ENCODE measurements at places on chromosomes 4 and X.

DNA sequence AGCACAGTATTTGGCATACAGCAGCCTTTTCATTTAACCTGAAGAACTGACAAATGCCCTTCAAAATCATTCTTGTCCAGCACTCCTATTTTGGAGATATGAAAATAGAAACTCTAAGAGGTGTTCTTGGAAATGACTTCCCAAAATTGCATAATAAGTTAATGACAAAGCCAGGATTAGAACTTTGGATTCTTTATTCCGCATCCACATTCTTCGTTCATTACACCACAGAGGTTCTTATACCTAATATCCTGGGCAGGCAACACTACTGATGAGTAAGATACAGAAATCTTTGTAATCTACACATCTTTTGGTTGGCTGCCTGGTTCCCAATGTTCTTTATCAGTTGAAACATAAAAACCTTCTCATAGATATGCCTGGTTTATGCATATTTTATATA lies 5.9 kb downstream of the COL25A1 start:
- no peak for DNase-seq

DNA sequence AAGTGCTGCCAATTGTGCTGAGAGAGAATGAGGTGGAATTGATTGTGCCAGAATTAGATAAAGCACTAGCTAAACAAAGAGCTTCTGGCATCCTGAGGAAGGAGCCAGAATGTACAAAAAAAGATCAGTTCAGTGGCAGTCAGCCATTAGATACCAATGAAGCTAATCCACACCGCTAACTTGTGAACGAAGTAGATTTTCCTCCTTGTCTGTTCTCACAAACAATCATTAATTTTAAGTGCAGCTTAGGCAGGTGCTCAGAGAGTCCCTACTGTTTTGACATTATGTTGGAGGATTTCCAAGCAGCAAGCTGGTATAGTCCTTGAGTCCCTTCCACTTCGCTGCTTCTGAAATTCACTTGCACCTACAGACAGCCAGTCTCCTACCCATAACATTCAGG lies 617.4 kb downstream of the CENPC start:
- DNase-seq: no peak

- no peak for DNase-seq
These were observed 14.0 kb downstream of the OCIAD1 start for GRCh38 chr4:48844843-48845242.

- no peak for DNase-seq
These were observed 56.8 kb downstream of the PRRG1 start for GRCh38 chrX:37405956-37406355.

DNA sequence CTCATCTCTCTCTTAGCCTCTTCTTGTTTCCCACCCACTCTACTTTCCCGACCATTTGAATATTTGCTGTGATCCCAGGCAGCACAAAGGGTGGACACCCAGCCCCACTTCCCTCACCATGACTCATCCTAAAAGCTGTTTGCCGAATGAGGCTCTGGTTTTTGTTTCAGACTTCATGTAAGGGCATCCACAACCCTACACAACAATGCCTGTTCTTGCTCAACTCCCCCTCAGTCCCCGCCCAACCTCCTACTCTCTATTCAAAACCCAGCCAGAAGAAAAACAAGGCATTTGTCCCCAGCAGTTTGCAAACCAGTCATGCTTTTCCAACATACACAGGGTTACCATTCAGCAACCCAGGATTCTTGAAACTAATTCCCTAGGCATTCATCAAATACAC lies 516.5 kb upstream of the CNKSR2 start:
- DNase-seq: no peak

DNA sequence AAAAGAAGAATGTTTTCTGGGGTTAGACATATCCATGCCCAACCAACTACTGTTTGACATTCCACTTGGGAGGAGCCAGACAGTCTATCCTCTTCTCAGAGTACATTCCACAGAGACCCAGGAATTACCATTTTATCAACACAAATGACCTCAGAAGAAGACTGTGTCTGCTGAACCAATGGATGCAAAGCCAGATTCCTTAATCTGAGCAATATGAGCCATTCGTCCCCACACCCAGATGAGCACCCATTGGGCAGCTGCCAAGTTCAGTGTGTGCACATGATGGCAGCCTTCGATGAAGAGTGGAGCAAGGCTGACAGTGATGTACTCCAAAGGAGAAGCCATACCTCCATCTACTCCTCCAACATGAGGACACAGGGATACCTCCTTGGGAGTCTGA lies 111.3 kb downstream of the ZNF674 start:
- DNase-seq: no peak

All from activated CD4-positive, alpha-beta T cell treated with anti-CD3 and anti-CD28 coated beads, Interleukin-2, amount 50 U/mL, for 16 hours (primary cell).